Ammon's horn (tissue), 1 donor: ENCODE measurements at places on chromosomes 1 and 21.

DNA sequence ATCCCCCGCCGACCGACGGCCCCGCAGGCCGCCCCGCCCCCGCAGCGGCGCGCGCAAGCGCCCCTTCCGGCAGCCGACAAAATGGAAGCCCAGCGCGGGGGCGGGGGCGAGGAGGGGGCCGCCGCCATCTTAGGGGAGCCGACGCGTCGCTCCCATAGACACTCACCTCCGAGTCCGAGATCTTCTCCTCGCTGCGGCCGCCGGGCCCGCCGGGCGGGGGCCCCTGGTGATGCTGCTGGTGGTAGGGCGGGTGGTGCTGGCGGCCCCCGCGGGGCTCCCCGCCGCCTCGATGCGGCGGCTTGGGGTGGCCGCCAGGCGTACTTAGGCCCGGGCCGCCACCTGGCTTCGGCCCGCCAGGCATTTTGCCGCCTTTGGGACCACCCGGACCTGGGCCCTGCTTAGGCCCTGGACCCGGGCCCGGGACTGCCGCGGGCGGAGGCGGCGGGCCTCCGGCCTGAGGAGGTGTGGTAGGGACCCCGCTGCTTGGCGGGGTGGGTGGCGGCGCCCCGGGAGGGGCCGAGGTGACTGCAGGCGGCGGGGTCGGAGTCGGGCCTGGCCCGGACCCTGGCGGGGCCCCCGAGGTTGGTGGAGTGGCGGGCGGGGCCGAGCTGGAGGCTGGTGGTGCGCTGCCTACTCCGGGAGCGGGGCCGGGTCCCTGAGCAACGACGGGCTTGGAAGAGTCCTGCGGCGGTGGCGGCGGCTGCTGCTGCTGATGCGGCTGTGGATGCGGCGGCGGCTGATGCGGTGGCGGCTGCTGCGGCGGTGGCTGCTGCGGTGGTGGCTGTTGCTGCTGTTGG is 691 bp downstream of the SFPQ start:
- peak; percentile 80 for DNase-seq

GRCh38 chr21:45145146-45145545 is 70.8 kb downstream of the ADARB1 start:
- no peak for DNase-seq

GRCh38 chr1:221856228-221857093 is 114.6 kb upstream of the DUSP10 start:
- DNase-seq = no peak

GRCh38 chr1:220198186-220199005 is 73.9 kb downstream of the RAB3GAP2 start:
- no peak for DNase-seq

DNA sequence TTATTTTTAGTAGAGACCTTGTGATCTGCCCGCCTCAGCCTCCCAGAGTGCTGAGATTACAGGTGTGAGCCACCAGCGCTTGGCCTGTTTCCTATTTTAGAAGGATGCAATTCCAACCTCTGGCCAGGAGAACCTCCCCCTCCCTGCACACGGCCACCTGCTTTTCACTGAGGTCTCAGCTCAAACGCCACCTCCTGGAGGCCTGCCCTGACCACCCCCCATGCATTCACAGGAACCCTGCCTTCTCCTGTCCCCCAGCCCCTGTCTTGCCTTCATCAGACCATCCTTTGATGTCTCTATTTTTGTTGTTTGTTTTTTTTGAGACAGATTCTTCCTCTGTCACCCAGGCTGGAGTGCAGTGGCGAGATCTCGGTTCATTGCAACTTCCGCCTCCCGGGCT is 2.3 kb downstream of the SRM start:
- DNase-seq = no peak

DNA sequence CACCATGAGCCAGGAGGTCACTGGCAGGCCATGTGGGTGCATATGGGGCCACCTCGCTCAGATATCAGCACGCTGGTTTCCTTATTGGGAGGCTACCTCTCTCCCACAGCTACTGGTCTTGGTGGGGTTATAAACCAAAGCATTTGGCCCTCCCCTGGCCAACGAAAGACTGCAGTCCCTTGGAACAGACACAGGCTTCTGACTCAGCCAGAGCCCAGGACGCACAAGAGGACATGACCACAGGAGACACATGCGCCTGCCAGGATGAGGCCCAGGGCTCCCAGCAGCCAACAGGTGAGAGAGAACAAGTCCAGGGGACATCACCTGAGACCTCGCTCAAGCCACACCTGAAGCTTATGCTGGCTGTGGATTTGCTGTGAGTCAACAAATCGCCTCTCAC is 13.8 kb downstream of the NPHP4 start:
- DNase-seq = no peak

- no peak for DNase-seq
Observed at GRCh38 chr1:201282931-201283829, at the start of gene PKP1. PKP1 (plus strand) TSS chr1:201283506; CDS start chr1:201283703, 197 bp downstream.

- DNase-seq = no peak
Observed at GRCh38 chr1:85048296-85049064, at the start of gene MCOLN3. MCOLN3 (minus strand) TSS chr1:85048500; CDS start chr1:85045360, 3,140 bp downstream.

GRCh38 chr1:7885513-7886404 is 32.9 kb upstream of the UTS2 start:
- DNase-seq = no peak

DNA sequence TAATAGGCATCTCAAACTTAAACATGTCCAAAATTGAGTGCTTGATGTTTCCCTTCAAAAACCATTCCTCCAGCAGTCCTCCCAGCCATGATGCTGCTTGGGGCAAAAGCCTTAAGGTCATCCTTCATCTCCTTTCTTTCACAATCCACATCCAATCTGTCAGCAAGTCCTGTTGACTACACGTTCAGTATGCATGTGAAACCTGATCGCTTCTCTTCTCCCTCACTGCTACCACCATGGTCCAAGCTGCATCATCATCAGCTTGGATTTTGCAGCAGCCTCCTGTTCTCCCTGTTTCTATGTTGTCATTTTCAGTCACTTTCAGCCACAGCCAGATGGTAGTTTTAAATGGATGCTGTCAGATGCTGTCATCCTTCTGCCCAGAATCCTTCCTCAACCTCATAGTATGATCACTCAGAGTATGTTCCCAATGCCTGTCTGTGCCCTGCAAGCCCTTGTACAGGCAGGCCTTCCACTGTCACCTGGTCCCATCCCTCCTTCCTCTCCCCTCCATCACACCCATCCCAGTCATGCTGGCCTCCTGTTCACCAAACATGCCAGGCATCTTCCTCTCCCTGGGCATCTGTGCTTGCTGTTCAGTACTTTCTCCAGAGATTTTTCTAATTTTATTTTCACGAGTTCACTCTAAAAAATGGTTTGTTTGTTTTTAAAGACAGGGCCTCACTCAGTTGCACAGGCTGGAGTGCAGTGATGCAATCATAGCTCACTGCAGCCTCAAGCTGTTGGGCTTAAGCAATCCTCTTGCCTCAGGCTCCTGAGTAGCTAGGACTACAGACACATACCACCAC is 66.0 kb downstream of the SYDE2 start:
- DNase-seq = peak; percentile 53

DNA sequence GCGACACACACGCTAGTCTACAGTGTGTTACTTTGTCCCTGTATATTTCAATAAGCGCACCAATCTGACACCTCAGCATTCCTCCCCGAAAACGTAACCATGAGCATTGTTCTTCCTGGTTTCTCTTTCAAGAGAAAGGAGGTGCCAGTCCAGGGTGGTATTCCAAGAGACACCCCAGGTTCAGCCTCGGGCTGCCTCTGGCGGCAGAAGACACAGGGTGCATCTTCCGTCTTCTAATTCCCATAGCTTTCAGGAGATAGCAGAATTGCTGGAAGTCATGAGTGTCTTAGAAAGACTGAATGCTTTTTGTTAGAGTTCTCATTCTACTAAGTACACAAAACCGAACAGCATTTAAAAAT is 15.9 kb upstream of the RGS8 start:
- DNase-seq = no peak

- no peak for DNase-seq
Observed at GRCh38 chr1:228118040-228118439, 8.9 kb upstream of the MRPL55 start.

- no peak for DNase-seq
Observed at GRCh38 chr1:43296207-43296606, 4.6 kb upstream of the TIE1 start.

DNA sequence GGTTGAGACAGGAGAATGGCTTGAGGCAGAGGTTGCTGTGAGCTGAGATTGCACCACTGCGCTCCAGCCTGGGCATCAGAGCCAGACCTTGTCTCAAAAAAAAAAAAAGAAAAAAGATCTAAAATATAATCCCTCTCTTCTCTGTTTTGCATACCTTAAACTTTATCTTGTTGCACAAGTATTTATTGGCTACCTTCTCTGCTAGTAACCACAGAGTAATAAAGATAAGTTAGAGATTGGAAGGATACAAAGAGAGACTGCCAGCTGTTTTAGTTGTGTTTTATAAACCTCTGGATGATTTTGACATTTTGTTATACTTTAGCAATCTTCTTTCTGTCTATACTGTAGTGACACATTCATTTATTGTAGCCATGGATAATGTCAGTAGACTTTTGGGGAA is 27.7 kb downstream of the AGO3 start:
- DNase-seq = no peak

- DNase-seq = no peak
Observed at GRCh38 chr1:59432531-59433439, 135.9 kb downstream of the FGGY start.

DNA sequence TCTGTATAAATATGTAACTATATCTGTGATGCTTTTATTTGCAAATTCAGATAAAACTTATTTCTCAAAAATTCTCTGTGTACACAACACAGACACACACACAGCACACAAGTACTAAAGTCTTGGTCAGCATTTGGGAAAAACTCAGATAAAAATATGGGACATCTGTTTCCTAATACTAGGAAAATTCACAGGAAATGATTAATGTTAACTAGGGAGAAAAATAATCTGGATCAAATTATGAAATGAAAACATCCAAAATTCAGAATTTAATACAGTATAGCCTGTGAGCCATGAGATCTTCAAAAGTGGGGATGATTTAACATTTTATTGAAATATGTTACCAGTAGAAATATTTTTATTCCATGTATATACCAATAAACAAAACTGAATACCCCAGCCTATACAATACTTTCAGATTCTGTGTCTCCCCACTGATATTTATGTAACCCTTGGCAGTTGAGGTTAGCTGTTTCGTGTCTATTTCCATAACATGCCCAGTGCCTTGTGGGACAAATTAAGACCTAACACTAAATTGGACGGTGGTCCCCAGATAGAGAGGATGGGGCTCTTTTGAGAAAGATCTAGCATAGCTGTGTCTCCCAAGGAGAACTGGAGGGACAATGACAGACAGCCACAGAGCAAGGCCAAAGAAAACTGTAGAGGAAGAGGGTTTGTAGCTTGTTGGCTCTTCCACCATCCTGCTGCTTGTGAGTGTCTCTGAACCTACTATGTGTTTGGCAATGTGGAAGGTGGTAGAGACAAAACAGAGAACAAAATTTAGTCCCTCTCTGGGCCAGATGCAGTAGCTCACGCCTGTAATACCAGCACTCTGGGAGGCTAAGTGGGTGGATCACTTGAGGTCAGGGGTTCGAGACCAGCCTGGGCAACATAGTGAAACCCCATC is 47.2 kb downstream of the GNG12 start:
- no peak for DNase-seq

GRCh38 chr1:209485167-209485566 is 98.3 kb upstream of the CAMK1G start:
- DNase-seq = no peak

DNA sequence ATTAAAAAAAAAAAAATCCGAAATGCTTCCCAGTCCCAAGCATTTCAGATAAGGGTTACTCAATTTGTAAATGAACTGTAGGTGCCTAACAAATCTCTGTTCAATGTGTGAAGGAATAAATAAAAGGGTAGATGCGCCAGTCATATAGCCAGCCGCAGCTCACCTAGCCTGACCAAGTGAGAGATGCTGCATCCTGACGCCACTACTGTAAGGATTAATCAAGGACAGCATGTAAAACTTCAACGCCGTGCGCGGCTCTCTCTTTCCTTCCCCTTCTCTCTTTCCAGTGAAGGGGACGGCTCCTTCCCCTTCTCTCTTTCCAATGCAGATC is 441 bp downstream of the PPT1 start:
- no peak for DNase-seq

DNA sequence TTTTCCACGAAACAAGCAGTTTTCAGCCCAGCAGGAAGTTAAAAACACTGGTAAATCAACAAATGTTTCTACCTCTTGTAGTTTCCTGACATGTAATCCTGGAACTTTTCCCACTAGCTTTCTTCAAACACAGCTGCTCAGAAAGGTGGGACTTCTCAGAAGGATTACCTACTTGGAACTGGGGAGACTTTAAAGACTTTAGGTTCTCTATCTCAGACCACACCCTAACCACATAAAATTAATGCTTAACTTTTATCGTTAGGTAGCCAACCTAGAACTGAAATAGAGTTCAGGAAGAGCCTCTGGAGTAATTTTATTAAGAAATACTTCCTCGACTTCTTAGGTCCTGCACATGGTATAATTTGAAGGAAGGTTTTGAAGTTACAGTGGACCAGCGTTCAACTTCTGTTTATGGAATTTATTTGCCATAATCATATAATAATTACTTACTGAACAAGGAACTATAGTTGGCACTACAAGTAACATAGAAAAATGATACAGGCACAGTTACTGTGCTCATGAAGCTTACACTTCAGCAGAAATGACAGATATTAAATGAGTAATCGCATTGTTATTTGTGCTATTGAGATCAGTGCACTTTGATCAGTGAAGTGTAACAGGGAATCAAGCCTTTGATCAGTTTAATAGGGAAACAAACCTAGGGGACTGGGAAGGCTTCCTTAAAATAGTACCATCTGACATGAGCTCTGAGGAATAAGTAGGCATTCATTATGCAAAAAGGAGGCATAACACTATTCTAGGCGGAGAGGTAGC is at the start of gene BCL2L15:
TSS of gene BCL2L15 (minus strand) at position 180 of the 774 bp plus-strand sequence. CDS start 206 bp downstream, outside the sequence.
- no peak for DNase-seq

DNA sequence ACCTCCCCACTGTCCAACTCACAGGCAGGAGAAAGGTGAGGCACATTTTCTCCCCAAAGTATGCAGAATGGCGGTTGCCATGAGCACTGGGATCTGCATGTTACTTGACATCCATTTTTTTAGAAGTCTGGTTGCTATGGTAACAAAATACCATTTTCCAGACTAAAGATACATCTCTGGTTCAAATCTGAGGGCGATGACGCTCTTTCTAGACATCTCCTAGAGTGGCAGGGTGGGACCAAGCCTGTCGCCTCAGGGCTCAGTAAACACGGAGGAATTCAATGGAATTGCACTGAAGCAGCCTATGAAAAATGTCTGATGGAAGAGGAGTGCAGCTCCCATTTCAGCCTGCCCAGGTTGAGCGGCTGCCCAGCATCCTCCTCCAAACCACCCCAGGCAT is 21.5 kb upstream of the FAM43B start:
- peak; percentile 17 for DNase-seq

DNA sequence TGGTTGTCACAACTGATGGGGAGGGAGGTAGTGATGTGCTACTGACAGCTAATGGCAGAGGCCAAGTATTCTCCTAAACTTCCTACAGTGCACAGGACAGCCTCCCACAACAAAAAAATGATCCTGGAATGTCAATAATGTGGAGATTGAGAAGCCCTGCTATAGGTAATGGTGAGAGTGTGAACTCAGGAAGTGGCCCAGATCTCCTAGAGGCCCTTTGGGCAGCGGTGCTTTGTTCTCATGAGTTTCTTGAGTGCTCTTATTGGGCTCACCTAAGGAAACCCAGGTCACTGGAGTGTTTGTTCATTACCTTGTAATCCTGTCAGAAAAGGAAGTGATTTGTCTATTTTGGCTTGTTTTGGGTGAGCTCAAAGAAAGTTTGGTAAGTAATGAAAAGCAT is 5.9 kb downstream of the OTUD3 start:
- no peak for DNase-seq
